Non-pigmented ciliary epithelial cell (primary cell): ENCODE measurements at places on chromosomes 6 and 20.

GRCh38 chr20:61966492-61967244, 99.0 kb downstream of the TAF4 start:
- no peak for DNase-seq

- no peak for DNase-seq
Measured at GRCh38 chr6:14501240-14501639, 383.7 kb downstream of the CD83 start.

DNA sequence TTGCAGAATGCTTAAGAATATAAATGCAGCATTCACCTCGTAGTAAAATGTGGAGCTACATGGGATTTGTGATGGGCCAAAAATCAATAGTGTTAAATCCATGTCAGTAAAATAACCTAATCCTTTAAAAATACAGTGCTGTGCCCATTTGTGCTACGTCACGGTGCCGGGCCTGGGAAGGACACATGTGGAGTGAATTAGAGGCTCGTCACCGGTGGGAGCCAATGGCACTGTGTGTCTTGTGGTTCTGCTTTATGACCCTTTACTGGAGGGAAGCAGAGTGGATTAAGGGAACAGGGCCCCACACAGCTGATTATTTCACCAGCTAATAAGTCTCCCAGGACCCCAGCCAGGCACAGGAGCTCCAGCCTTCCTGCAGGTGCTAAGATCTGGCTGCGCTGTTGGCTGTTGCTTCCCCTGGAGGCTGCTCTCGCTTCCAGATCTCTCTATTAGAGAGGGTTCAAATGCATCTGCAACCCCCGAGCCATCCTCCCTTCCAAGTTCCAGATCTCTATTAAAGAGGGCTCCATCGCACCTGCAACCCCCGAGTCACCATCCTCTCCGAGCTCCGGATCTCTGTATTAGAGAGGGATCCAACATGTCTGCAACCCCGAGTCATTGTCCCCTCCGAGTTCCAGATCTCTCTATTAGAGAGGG, 405.8 kb downstream of the CDH4 start:
- no peak for DNase-seq

- DNase-seq = no peak
Measured at GRCh38 chr6:36955136-36955535, 598 bp downstream of the PI16 start.

- no peak for DNase-seq
Measured at GRCh38 chr6:21402368-21402767, 191.2 kb upstream of the SOX4 start.

DNA sequence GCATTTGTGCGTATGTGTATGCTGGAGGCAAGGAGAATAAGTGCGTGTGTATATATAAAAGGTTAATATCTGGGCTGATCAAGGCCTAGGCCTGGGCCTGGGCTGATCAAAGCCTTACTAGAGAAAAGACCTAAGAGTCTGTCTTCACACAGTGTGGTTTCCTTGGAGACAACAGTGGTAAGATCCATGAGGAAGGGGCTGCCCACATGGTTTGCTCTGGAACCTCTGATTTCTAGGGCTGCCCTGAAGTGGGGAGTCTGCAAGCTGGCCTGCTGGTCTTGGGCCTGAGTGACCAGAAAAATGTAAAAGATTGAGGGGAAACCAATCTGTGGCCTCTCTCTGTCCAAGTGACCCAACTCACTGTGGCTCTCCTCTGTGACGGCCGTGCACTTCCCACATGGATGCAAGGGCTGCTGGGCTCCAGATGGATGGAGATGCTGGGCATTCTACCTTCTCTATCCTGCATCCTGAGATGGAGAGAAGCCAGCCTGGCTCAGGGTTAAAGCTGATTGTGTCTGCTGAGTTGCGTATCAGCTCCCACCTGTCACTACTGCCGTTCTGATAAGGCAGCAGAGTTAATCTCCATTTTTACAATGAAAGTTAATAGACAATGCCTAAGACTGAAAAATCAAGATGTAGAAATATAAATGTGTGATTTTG, 90.3 kb upstream of the NXT1 start:
- DNase-seq = no peak
